Endothelial cell of umbilical vein (primary cell): ENCODE measurements at places on chromosomes 7 and 10. TPM values are rescaled to one million over a fixed set of nuclear protein-coding genes. Genes with fewer than 3 reads are reported as not detected.

DNA sequence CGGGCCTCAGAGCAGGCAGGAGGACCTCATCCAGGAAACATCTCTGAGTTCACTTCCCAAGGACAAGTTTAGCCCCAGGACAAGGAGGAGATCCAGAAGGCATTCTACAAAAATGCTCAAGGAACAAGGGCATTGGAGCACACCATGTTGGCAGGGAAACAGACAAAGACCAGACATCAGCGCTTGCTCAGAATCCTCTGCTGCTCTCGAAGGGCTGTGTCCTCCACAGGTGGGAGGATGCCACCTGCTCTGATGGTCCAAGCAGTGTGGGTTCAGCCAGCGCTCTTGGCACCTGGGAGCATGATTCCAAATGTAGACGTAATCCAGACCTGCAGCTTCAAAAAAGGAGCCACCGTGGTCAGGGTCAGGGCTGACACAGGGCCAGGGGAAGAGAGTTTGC is 160.7 kb downstream of the DPP6 start:
- DNase-seq: no peak

DNA sequence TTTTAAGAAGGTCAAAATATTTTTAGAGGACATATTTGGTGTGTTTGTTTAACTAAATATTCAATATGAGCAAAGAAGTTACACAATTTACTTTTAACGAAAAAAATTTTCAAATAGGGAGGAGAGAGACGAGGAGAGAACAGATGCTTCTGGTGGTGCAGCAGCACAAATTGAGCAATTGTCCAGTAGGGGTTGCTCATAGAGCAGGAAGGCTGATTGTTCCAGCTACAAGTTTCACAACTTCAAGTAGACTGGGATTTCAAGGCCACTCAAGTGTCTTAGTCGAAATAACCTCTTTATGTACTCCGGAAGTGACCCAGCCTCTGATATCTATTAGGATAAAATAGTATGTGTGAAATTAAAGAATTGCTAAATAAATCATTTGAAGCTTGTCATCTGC is 197.9 kb downstream of the HDAC9 start:
- peak; percentile 64 for DNase-seq

DNA sequence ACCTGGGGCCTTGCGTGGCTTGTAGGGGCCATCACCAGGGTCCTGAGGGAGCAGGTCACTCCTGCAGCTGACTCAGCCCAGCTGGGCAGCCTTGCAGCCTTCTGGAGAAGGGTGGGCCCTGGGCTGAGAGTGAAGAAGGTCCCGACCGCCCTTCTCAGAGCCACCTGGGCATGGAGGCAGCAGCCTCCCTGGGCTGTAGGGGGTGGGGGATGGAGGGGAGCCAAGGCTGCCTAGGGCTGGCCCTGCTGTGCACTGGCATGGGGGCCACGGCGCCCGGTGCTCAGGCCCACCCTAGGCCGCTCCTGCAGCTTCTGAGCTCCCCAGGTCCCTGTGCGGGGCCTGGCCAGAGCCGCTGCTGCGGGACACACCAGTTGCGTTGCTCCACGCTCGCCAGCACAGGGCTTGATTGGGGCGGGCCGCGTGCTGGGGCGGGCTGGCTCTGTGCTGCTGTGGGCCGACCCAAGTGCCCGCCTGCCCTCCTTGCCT is 63.6 kb upstream of the NKX6-2 start:
- no peak for DNase-seq

DNA sequence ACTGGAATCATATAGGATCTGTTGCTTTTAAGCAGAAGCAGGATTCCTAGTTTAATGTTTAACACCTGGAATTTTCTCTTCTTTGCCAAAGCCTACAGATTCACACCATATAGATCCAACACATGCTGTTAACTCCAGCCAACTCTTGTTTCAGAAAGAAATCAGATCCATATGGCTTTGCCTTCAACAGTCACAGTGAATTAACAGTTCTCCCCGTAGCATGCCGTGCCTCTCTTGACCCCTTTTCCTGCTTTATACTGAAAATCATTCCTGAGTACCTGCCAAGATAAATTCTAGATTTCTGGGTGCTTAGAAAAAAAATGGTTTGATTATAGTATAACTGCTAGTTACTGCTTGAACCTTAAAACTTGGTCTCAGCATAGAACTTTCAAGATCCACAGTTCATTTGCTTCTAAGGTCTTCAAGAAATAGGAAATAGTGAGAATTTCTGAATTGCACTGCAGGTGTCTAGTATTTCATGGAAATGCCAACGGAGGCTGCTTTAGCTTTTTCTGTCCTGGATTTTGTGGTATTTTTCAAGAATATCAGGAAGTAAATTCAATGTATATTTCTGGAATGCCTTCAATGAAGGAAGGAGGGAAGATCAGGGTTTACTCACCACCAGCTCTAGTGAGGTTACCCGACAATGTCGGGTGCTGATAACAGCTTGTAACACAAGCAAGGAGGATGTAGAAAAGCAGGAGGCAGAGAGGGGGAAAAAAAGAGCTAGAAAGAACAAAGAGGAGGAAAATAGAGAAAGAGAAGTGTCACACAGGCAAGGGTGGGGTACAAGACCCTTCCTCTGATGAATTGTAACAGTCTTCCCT is 6.6 kb downstream of the AASS start:
- peak; percentile 77 for DNase-seq

DNA sequence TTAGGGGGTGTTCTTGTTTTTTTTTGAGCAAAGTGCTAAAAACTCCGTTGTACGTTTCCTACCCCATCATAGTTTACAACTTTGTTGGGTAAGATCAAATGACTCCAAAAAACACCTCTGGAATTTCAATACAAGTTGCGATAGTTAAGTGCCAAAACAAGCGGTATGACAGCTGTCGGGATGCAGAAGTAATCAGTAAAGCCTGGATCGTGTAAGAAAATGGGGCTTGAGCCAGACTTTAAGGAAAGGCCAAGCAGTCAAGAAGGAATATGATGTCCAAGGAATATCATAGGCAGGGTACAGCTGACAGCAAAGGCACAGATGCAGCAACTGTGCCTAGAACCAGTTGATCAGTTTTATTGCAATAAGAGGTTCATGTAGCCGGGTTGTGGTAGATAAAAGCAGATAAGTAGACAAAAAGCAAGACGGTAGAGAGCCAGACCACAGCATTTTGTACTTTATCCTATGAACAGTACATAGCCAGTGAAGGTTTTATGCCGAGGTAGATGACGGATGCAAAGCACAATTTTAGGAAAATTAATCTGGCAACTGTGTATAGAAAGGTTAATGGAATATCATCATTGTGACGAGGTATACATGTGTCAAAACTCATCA is 45.5 kb downstream of the UBE2H start:
- DNase-seq: no peak

DNA sequence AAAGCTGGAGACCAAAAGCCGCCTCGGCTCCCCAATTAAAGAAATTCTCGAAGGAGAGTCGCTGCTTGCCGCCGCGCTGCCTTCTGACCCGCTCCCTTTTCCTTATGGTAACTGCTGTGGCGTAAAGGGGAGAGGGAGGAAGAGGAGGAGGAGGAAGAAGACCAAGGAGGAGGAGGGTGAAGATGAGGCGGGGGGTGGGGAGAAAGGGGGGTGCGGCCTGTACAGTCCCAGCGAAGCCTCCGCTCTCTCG is 388 bp downstream of the CNOT4 start:
- no peak for DNase-seq

GRCh38 chr7:70014472-70015177 is 416.4 kb downstream of the AUTS2 start:
- DNase-seq: no peak

- DNase-seq: no peak
These were observed 32.0 kb upstream of the CXCL12 start for GRCh38 chr10:44416936-44417335.

DNA sequence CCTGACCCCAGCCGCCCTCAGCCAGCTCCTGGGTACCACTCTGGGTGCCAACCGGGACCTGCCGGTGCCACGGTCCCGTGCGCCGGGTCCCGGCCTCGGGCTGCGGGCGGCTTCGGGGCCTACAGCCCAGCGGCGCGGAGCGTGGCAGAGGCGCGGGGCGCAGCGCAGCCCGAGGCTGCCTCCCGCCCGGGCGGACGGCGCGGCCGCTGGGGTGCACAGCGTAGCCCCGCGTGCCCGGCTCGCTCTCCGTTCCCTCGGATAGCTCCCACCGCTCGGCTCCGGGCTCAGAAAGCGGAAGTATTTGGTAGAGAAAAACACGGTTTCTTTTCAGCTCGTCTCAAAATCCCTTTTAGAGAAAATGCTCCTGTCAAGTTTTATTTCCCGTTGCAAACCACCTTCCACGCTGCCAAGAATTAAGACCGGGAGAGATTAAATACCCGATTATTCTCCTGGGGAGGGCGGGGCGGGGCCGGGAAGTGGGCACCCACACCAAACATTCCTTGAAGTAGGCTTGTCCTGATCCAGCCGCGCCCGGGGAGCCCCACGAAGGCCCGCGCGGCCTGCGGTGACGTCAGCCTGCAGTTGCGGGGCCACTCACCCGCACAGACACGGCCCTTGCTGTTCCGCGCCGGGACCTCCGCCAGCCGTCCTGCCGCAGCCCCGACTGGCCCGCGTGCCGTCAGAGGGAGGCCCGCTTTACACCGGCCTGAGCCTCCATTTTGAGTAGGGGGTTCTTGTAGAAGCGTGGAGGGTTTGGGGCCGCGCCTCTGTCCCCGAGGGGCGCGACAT is 7.2 kb downstream of the HOXA13 start:
- no peak for DNase-seq

DNA sequence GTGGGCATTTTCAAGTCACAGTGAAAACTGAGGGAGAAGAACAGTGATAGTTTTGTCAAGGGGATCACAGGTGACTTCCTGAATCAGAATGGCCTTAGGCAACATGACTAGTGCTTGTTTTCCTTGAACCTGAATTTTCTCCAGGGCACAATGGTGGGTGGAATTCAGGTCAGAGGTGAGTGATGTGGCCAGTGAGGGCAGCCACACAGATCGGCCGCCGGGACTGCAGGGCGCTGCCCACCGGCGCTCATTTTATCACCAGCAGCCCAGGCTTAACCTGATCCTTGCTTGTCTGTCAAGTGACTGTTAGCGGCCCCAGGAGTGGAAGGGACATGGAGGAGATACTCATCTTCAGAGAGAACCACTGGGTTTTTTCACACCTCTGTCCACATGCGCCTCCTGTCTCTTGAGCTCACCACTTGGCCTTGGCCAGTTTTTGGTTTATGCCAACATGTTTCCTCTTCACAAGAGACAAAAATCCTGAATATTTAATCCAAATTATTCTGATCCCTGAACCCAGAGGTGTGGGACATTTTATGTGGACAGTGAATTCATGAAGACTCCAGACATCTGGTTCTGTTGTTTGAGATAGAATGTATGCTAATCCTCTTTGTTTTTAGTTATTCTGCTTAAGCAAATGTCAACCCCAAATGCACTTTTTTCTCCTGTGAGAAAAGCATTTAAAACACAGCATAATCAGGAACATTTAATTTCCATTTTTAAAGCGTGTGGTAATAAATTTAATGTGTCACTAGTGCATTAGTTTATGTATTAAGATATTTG is 108.7 kb downstream of the DOCK1 start:
- DNase-seq: no peak

The TRIM74 gene
- 0.58 TPM in 1 of 2 replicates, not detected in the other for total RNA-seq

The HKDC1 gene
- 0.18 TPM in 1 of 2 replicates, not detected in the other for total RNA-seq

The C10orf53 gene
- not detected in 2 replicates for total RNA-seq

The IGFBP3 gene
- total RNA-seq: 8.1 and 10.1 TPM in 2 replicates

The ASAH2 gene
- total RNA-seq: 1.1 and 3.4 TPM in 2 replicates
